ENCODE measurements at places on chromosomes 4 and X.

DNA sequence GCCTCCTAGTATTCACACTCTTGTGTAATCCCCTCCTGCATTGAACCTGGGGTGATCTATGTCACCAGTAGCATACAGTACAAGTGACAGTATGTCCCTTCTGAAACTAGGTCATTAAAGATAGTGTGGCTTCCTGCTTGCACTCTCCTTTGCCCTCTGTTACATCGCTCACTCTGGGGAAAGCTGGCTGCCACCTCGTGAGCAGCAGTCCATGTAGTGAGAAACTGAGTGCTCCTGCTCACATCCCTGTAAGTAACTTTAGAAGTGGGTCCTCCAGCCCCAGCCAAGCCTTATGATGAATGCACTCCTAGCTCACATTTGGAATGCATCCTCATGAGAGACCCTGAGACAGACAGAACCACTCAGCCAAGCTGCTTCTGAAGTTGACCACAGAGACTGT, 89.8 kb upstream of the TNIP3 start:
- DNase-seq: no peak

- DNase-seq: no peak
Observed at GRCh38 chr4:77501240-77501639, 104.4 kb upstream of the CXCL13 start.

GRCh38 chrX:19867411-19867732, 20.0 kb downstream of the SH3KBP1 start:
- DNase-seq: peak; percentile 59

- no peak for DNase-seq
Observed at GRCh38 chr4:103720661-103721060, 876 bp upstream of the TACR3 start.

GRCh38 chr4:8860096-8860891, 11.3 kb downstream of the HMX1 start:
- no peak for DNase-seq

DNA sequence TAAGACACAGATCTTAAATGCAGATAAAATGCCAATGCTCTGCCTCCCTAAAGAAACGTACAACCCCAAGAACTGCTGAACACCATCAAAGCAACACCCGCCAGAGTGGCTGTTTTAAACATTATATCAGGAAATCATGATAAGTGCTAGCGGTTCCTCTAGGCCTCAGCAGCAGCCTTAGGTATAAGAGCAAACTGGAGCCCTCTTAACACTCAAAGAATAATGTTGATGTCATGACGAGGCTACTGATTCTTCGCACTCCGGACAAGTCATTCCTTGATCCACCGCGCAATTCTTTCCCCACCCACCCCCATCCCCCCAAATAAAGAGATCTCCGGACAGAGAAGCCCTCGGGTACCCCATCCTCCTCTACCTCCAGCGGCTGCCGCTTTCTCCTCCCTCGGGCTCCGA, 507 bp downstream of the LIN54 start:
- DNase-seq: peak; percentile 54

GRCh38 chrX:137430984-137431475, 134.9 kb upstream of the ZIC3 start:
- no peak for DNase-seq

DNA sequence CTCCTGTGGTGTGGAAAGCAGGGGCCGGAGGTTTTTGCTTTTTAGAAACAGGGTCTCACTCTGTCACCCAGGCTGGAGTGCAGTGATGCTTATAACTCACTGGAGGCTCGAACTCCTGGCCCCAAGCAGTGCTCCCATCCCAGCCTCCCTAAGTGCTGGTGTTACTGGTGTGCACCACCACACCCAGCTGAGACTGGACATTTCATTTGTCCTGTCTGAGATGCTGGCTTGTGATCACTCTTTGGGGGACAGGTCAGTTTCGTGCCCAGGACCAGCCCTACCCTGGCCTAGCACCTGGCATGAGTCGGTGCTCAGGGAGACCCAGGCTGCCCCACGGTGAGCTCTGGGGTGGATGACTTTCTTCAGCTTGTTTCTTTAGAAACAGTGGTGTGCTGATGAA, 11.3 kb downstream of the PSAPL1 start:
- no peak for DNase-seq

GRCh38 chr4:76383001-76383400, 37.9 kb downstream of the CCDC158 start:
- DNase-seq: no peak

- no peak for DNase-seq
Observed at GRCh38 chr4:124629681-124630080, 82.9 kb downstream of the ANKRD50 start.

GRCh38 chr4:99027304-99027703, 31.8 kb downstream of the METAP1 start:
- DNase-seq: no peak

- DNase-seq: no peak
Observed at GRCh38 chr4:16035843-16036242, 48.0 kb downstream of the PROM1 start.

DNA sequence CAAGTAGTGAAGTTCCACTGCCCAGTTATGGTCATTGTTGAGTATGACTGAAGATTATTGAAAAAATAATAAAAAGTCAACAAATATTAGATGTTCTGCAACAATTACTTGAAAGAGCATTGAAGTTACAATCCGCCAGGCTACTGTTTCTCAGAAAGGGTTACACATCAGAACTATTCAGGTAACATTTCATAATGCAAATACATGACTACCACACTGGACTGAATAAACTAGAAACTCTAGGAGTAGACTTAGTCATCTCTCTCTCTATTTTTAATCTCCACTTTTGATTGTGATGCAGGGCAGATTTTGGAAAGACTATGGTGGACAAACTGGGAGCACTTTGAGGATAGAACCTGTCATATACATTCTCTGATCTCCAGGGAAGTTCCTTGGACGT, 748.2 kb upstream of the ATOH1 start:
- no peak for DNase-seq

DNA sequence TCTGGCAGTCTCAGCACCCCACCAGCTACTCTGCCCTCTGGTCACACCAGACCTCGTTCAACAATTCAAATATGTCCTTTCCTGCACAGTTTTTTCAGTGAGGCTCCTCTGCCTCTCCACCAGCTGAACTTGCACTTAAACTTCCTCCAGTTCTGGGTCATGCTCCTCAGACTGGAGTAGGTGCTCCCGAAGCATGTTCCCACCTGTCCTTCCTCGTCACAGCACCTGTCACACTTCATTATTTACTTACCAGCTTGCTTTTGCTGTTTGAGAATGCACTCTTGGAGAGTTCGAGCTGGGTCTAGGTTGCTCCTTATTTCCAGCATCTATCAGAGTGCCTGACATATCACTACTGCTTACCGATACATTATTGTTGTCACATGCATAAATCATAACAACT, 144.8 kb upstream of the TTC29 start:
- DNase-seq: no peak

DNA sequence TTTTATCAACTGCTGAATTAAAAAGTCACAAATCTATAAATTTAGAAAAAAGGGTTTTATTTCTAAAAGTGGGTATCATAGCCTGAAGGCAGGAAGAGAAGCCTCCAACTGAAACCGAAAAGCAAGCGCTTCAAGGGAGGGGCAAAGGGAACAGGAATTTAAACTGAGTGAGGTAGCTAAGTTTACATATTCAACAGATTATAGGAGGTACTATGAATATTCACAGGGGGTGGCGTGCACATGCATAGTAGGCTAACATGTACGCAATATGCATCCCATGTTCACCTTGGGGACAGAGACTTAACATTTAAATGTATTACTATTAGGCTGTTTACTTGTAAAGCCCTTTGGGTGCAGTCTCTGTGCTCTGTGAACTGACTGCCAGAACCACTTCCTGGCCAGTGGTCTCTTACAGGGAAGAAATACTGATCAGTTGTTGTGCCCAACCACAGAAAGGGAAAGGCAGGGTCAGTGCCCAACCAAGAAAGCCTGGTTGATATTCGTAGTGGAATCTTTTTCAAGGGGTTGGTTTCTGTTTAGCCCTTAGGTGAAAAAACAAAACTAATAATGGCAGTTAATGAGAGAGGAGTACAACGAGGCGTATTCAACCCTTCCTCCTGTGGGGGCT, 168.7 kb upstream of the GALNTL6 start:
- peak; percentile 2 for DNase-seq

DNA sequence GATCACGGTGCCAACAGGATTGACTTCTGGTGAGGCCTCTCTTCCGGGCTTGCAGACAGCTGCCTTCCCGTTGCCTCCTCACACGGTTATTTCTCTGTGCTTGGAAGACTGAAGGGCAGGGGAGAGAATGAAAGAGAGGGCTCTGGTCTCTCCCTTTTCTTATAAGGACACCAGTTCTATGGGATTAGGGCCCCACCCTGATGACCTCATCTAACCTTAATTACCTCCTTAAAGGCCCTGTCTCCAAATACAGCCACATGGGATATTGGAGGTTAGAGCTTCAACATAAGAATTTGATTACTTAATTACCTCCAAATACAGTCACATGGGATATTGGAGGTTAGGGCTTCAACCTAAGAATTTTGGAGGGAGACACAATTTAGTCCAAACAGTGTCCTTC, 46.5 kb downstream of the EVC start:
- no peak for DNase-seq

DNA sequence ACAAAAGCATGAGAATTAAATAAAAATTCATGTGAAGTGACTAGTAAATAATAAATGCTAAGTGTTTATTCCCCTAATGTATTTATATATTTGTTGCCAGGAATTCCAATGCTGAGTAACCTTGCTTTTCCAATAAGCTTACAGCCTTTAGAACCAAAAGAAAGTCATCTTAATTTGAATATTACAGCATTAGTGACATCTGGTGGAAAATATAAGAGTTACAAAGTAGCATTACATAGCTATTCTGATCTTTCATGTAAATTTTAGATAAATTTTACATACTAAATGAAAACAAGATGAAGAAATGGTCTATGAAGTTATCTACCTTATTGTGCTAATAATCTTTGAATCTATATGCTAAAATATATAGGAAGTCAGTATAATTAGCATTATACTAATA, 10.4 kb downstream of the MAD2L1 start:
- DNase-seq: peak; percentile 41

DNA sequence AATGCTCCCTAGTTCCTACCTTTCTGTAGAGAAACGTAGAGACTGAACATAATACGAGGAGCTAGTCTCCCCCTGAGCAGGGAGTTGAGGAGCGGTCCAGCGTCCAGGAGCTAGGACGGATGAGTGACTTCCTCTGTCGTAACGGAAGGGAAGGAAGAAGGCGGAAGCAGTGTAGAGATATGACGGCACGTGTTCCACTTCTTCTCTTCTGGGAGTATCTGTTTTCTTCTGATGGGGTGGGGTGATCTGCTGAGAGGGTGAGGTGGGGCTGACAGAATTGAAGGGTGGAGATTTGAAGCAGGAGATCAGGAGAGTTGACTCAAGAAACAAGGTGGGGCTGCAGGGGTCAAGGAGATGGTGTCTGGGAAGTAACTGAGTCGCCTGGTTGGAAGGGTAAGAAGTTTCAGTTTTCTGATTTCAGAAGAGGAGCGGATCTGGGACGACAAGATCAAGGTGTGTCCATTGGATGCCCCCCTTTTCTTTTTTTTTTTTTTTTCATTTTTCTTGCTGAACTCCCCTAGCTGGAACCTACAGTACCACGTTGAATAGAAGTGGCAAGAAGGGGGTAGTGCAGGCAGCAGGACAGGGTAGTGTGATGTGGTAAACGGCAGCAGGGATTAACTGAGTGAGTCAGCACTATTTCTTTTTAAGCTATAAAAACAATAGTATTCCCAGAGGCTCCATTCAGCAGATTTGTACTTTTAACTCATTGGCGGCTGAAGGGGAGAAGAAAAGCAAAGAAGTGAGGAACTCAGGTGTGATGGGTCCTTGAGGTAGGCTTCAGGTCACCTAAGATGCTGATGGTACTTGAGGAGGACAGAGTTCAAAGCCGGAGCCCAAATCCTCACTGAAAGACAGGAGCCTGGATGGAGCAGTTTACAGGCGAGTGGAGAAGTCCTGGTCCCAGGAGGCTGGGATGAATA, 50.8 kb upstream of the SETD7 start:
- peak; percentile 64 for DNase-seq

DNA sequence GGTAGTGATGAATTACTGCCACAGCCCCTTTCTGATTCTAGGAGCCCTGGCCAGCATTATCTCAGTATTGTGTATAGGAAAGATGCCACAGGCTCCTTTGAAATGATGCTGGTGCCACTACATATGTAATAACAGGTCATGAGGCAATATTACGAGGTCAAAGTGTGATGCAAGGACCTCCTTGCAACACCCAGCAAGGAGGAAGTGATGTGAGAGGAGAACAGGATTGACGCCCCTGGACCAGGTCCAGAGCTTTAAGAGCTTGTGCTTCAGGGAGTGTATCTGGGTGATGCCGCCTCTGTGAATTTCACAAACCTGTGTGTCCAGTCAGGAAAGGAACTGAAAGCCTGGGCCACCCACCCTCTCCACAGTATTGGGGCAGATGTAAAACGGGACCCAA, 261.8 kb downstream of the MID1IP1 start:
- DNase-seq: no peak

GRCh38 chr4:169307576-169307975, 36.8 kb upstream of the SH3RF1 start:
- no peak for DNase-seq

GRCh38 chrX:72306085-72306801, 529 bp upstream of the CITED1 start:
- DNase-seq: peak; percentile 34

GRCh38 chr4:145531223-145531622, 49.6 kb downstream of the SMAD1 start:
- no peak for DNase-seq

DNA sequence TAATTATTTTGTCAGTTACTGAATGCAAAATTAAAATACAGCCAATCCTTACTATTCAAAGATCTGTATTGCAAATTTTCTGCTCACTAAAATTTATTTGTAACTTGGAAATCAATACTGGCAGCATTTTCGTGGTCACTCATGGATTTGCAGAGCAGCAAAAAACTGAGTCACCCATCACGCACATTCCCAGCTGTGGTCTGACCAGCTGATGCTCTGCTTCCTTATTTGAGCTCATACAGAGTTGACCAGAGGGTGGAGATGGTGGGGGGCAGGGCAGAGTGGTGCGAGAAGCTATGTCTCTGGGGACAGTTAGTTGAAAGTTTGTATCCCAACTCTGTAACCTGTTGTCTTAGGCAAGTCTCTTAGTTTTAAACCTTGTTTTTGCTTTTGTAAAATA, 214.8 kb downstream of the SPCS3 start:
- DNase-seq: peak; percentile 83

DNA sequence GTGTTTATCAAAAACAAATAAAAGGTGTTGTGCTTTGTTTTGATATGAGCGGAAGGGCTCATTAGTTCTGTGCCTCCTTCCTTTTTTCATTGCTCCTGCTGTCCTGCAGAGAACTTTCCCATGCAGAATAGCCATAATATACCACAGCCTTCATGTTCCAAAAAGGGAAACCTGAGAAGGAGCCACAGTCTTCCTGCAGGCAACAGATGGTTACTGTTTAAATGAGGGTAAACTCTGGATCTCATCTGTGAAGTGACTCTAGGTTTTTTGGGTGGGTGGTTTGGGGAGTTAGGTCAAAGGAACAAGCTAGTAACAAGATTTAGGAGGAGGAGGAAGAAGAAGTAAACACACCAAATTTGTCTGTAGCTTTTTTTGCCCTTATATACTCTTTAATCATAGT, 131.8 kb downstream of the BMPR1B start:
- DNase-seq: no peak

GRCh38 chr4:74157561-74158465, at the start of gene MTHFD2L:
TSS of gene MTHFD2L (plus strand) at chr4:74158118. CDS start at chr4:74158139, 21 bp downstream.
- DNase-seq: peak; percentile 98

- peak; percentile 48 for DNase-seq
Observed at GRCh38 chr4:14218641-14219040, 591.1 kb upstream of the BOD1L1 start.

- DNase-seq: peak; percentile 58
Observed at GRCh38 chrX:107716118-107716684, 59.4 kb downstream of the TSC22D3 start.

- no peak for DNase-seq
Observed at GRCh38 chrX:13875572-13875971, 58.7 kb upstream of the GPM6B start.

Measured in astrocyte of the hippocampus (primary cell).